CD4-positive, alpha-beta T cell treated with Interleukin-2 at 100 ng/mL for 4 hours (primary cell): ENCODE measurements at places on chromosomes 5 and 9.

- no peak for DNase-seq
These were observed 265.7 kb upstream of the KLF4 start for GRCh38 chr9:107755246-107755645.

DNA sequence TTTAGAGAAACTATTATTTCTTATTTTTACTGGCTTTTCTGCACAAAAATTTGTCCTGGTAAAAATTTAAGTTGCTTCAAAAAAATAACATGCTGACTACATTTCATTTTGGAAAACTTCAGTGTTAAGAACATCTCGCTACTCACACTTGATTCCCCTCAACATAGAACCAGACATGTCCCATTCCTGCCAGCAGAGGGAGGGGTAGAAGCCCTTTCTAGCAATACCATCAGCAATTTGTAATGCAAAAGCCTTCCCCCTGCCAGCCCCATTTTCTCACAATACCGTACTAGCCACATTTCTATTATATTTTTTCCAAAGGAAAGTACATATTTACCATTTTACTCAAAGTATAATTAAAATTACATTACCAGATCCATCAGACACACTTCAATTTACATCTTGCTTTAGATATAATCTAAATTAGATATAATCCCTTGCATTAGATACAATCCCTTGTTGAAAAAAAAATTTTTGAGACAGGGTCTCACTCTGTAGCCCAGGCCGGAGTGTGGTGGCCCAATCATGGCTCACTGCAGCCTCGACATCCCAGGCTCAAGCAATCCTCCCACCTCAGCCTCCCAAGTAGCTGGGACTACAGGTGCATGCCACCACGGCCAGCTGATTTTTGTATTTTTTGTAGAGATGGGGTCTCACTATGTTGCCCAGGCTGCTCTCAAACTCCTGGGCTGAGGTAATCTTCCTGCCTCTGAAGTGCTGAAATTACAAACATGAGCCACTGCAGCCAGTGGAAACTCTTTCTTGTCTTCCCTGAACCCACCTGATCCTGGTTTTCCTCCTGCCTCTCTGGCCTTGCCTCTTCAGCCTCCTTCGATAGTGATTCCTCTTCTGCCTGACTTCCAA lies 39.6 kb upstream of the IDNK start:
- DNase-seq: peak; percentile 38

GRCh38 chr9:134829356-134829937 lies 51.2 kb upstream of the FCN2 start:
- no peak for DNase-seq

DNA sequence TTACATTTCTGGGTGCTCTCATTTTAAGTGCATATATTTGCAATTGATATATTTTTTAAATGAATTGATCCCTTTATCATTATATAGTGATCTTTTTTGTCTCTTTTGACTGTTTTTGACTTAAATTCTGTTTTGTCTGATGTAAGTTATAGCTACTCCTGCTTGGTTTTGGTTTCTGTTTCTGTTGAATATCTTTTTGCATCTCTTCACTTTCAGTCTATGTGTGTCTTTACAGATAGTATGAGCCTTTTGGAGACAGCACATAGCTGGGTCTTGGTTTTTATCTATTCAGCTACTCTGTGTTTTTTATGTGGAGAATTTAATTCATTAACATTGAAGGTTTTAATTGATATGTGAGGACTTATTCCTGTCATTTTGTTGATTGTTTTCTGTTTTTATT lies 311.3 kb downstream of the SPATA31D1 start:
- DNase-seq: no peak

GRCh38 chr5:147336876-147337275 lies 102.0 kb downstream of the STK32A start:
- no peak for DNase-seq

DNA sequence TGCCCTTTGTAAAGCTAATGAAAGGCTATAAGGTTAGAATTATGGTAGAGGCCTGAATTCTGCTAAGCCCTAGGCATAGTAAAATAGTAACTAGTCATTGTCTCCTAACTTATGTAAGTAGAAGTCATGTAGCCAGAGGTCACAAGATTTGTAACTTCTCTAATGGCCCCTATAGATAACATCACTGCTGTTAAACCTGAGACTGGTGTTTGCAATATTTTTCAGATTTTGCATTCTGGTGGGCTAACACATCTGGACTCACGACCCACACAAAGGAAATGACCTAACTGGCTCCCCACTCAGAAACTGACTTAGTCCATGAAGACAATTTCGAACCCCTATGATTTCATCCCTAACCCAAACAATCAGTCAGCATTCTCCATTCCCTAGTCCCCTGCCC lies 37.2 kb upstream of the TTC39B start:
- DNase-seq: no peak

DNA sequence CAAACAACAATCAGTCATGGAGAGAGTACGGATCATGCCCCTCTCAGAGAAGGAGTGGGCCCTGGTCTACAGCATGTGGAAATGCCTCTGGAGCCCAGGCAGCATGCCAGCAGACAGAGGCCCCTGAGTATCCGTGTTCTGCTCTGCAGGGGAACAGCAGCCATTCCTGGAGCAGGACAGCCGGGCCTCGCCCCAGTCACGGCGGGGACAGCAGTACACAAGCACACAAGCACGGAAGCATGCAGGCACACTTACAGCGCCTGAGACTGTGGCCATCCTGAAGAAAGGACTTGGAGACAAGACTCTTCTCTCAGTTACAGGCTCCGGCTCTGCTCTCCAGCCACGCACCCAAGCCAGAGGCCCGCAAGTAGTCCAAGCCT lies 102.6 kb upstream of the ALDH1B1 start:
- DNase-seq: no peak

- DNase-seq: no peak
These were observed 60.0 kb downstream of the DMAC1 start for GRCh38 chr9:7739595-7739994.

DNA sequence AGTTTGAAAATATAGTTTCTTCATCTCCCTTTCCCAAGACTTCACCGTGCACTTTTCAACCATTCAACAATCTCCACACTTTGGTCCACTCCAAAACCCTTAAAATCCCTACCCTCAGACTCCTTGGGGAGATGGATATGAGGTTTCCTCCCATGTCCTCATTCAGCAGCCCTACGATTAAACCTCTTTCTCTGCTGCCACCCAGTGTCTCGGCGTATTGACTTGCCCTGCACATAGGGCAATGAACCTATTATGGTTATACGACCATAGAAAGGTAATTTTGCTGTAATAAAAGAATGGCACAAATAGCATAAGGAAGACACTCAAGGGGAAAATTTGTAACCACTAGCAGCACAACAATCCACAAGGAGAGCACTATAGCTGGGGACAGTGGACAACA lies 803.5 kb downstream of the TLE1 start:
- no peak for DNase-seq

- no peak for DNase-seq
These were observed 653.1 kb upstream of the KLF4 start for GRCh38 chr9:108142504-108143201.

DNA sequence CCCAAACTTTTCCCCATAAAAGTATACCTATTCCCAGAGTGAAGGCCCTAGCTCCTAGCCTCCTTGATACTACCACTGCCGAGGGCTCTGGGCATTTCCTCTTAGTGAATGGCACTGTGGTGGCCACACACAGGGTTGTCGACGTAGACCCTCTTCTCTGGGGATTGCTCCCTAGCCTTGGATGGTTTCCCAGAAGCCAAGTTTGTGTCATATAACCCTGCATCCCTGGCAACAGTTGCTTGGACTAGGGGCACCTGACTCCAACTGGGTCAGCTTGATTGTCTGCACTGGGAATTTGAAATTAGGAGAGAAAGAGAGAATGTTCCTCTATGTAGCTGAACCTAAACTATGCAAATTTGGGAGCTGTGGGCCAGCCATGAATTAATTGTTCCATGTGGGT lies 32.3 kb upstream of the KIF2A start:
- DNase-seq: no peak

DNA sequence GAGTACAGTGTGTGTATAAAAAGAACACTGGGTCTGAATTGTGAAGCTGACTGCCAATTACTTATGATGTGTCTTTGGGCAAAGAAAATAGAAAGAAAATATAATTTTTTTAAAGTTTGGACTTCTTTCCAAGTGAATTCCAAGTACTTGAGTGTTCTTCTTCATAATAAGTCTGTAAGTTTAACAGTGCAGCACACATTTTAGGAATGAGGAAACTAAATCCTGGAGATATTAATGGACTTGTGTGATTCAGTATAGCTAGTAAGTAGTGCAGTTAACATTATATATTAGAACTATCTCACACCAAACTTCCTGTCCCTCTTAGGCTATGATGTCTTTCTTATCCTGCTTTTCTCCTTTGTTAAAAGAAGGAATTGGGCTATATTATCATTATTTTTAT lies 1953.8 kb downstream of the MAT2B start:
- no peak for DNase-seq

DNA sequence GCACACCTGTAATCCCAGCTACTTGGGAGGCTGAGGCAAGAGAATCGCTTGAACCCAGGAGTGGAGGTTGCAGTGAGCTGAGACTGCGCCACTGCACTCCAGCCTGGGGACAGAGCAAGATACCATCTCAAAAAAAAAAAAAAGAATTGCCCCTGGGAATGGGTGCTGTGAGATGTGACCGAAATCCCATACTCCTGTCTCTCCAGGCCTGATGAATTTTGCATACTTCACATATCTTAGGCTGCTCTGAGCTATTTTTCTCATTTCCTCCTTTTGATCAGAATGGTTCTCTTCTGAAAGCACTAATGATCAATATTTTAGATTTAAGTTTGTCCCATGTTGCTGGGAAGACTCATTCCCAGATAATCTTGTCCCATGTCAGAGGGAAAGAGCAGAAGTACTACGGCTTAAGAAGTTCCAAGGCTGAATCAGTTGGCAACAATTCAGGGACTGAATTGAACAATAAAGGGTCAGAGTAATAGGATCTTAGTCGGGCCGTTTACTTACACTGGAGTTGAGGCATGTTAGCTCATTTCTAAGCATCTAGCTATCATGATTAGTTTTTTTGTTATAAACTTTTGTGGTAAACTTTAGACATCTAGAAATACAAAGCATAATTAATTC lies 44.2 kb upstream of the TENT2 start:
- DNase-seq: no peak

DNA sequence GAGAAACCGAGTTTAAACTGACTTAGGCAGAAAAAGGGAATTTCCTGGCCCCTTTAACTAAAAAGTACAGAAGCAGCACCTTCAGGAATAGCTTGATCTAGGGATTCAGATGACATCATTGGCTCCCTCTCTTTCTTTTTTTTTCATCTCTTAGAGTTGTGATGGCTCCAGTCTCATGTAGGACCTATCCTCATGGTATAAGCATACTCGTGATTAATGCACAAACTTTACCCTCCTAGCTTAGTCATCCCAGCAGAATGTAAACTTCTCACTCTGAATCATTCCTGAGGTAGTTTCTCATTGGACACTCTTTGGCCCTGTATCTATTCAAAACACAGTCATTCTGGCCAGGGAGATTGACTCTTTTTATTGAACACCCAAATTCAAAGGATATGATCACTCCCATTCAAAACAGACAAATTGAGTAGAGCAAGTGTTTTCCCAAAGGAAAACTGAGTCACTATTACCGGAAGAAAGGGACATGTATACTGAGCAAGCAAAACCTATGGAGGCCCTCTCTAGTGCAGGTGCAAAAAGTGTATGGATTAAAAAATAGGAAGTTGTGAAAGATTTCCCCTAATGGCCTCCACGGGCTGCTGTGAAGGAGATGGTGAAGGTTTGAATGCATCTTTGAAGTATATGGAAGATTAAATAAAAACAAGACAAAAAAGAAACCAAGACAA lies 27.6 kb upstream of the SMIM23 start:
- no peak for DNase-seq

DNA sequence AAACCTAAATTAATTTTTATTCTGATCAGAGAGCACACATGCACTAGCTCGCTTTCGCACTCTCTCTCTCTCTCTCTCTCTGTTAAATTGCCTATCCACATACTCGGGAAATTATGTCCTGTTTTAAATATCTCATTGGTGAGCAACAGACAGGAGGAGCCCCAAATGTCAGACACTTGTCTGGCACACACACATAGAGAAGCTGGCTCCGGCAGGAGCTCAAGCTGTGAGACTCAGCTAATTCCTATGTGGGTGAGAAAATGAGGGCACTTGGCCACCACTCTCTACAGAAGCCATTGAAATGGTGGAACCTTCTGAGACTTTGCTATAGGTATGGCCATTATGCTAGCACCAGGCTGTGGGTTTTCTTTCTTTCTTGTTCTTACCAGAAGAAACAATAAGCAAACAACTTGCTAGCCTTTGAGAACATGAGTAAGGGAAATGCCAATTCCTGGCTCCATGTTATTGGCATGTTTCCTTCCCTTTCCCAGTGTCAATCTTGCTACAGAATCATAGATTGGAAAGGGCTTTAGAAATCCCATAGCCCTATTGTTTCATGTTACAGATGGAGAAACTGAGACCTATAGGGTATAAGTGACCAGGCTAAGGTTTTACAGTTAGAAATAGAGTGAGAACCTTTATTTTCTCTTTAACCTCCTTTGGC lies 9.0 kb downstream of the RFX3 start:
- DNase-seq: no peak

GRCh38 chr5:116482394-116482793 lies 92.2 kb downstream of the SEMA6A start:
- no peak for DNase-seq

- no peak for DNase-seq
These were observed 234.8 kb downstream of the RFK start for GRCh38 chr9:76159293-76159926.

DNA sequence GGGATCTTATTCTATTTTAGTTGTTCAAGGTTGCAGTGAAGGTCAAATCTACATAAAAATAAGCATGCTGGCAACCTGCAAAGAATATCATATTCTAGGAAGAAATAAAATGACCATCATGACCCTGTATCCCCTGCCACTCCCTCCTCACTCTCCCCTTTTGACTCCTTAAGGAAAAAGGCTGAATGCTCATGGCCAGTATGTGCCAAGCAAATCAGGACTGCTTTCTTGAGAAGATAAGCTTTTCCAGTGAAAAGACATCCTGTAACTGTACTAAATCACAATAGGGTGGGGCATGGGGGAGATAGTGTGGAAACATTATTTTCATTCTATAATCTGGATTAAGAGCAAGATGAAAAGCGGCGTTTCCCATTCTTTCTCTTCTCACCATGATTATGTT lies 100.6 kb upstream of the LIFR start:
- no peak for DNase-seq

DNA sequence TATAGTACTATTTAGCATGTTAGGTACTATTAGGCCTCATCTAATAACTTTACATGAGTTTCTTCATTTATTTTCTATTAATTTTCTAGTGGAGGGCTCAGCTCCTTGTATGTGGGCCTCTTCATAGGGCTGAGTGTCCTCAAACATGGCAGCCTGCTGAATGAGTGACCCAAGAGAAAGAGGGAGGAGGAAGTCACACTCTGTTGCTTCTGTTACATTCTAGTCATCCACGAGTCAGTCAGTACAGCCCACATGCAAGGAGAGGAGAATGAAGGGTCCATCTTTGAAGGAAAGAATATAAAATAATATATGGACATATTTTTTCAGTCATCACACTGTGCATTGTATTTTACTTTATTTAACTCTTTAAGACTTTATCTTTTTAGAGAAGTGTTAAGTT lies 66.6 kb upstream of the NR3C1 start:
- no peak for DNase-seq

GRCh38 chr5:34900652-34901051 lies 14.7 kb downstream of the RAD1 start:
- DNase-seq: no peak
